ENCODE measurements at places on chromosomes 3 and 15. TPM values are rescaled to one million over a fixed set of nuclear protein-coding genes. Genes with fewer than 3 reads are reported as not detected.

GRCh38 chr3:139444446-139444845, 31.9 kb downstream of the RBP2 start:
- no peak for DNase-seq

DNA sequence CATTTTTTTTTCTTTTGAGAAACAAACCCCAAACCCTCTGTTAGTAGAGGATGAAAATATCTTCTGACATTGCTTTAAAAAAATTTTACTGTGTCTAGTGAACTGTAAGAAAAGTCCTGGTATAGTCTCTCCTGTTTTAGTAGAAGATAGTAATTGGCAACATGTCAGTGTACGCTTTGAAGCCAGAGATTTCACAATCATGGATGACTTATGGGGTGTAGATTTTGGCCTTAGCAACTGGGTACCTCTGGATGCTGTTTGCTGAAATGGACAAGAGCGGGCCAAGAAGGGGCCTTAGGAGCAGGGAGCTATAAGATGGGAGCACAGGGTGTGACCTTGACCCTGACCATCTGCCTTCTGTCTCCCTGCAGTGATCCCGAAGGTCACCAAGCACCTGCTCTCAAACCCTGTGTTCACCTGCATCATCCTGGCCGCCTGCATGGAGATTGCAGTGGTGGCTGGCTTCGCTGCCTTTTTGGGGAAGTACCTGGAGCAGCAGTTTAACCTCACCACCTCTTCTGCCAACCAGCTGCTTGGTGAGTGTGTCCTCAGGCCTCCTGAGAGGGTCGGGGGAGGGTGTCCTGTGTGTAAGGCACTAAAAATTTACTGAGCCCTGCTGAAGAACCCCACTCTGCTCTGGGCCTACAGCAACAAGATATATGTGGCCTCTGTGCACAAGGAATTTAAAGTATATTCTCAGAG, 266.7 kb downstream of the SLCO3A1 start:
- DNase-seq = peak; percentile 15

- DNase-seq = peak; percentile 28
Measured at GRCh38 chr3:172259726-172260248, 188.5 kb downstream of the GHSR start.

- no peak for DNase-seq
Measured at GRCh38 chr3:30708472-30708871, 102.1 kb downstream of the TGFBR2 start.

DNA sequence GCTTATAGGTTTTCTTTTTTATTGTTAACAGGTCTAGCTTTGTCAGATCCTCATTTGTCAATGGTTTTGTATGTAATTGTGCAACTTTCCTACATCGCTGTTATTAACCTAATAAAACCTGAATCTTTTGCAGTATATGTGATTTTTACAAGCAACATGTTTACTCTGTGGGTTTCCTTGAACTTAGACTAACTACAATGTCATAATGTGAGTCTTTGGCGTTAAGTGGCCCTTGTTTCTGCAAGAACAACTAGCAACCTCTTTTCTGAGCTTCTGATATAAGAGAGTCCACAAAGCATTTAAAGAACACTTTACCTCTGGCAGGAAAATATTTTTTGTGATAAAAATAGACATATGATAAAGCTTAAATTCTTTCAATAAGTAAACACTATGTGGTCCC, 230.3 kb upstream of the CFAP20DC start:
- DNase-seq = no peak

GRCh38 chr15:51938286-51938685, 33.3 kb downstream of the LEO1 start:
- no peak for DNase-seq

Gene LYZL4
- total RNA-seq = not detected

DNA sequence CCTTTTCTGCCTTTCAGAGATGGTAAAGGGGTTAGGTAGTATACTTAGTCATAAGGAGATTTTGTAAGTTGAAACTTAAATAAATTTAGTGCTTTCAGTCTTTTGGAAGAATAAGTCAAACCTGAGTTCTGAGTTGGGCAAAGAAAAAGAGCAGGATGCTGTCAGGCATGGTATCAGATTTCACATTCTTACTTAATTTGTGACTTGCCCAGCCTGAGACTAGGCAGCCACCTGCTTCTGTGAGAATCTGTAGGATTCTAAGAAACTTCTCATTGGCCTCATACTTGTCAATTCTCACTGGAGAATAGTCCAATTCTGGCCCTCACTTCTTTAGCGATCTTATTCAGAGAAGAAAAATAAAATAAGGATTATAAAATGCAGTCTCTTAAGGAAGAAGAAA, 577.5 kb downstream of the DIPK2A start:
- peak; percentile 2 for DNase-seq

- no peak for DNase-seq
Measured at GRCh38 chr15:57606816-57607215, 15.1 kb downstream of the MYZAP start.

Gene ATP6V1A
- 213 TPM for total RNA-seq

Gene DCBLD2
- total RNA-seq = 69.9 TPM

Gene ACKR2
- under 0.01 TPM for total RNA-seq

Gene ADIPOQ
- not detected for total RNA-seq

DNA sequence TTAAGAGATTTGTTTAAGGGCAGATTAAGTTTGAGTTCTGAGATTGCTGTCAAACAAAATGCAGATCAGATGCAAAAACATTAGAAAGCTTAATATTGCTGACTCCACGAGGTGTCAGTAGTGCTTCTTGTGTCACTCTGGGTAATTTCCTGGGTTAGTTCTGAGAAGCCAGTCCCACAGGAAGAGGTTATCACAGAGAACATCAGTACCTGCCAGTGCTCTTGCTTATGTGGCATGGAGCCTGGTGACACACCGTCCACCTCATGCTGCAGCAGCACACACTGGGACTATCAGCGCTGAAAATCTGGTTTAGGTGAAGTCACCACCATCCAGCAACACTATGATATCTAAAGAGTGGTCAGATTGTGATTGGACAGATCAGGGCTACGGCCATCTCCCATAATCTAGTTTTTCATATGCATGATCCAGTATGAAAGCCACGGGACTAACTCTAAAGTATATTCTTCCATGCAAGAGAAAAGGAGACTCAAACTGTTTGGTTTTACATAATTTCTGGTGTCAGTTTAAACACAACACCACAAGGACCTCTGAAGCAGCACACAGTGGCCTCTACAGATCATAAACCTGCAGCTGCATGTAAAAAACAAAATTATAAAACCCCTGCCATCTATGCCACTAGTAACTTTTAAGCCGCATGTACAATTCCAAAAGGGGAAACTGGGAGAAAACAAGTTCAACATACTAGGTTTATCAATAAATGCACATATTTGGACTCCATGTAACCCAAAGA, 36.1 kb upstream of the MYO5C start:
- DNase-seq = peak; percentile 64

- peak; percentile 99 for DNase-seq
Measured at GRCh38 chr15:62896969-62897486, 145.5 kb upstream of the TPM1 start.

DNA sequence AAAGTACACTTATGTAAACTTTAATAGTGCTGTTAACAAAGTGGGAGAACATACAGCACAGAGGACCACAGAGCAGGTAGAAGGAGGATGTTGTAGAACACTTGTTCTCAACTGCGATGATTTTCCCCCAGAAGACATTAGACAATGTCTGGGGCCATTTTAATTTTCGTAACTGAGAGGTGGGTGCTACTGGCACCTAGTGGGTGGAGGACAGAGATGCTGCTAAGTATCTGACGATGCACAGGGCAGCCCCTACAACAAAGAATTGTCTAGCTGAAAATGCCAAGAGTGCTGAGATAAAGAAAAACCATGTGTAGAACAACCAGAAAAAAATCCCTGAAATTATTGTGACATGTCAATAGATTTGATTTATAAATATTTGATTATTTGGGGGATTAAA, 5.0 kb upstream of the KBTBD8 start:
- no peak for DNase-seq

DNA sequence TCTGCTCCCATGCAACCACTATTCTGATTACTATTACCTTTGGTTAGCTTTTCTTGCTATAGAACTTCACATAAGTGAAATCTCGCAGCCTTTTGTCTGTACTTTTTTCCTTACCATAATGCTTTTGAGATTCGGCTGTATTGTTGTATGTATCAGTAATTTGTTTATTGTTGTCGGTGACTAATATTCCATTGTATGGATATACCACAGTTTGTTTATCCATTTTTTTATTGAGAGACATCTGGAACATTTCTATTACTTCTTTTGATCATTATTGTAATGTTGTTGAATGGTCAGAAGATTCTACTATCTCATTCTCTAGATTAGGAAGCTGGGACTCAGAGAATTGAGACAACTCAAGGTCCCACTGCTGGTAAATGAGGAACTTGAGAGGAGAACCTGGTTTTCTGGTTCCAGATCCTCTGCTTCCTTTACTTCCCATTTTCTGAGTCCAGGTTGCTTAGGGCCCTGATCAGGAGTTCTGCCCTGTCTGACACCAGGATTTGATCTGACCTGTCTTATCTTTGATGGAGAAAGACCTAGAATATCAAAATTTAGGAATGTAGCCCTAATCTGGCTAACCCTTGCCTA, 18.2 kb upstream of the SPTSSB start:
- no peak for DNase-seq

GRCh38 chr3:132285620-132285945, 31.6 kb upstream of the ACP3 start:
- DNase-seq = peak; percentile 50

GRCh38 chr15:89494031-89494430, 2.4 kb downstream of the RHCG start:
- no peak for DNase-seq

- DNase-seq = no peak
Measured at GRCh38 chr15:32898414-32898813, 180.6 kb downstream of the GREM1 start.

GRCh38 chr3:186772281-186772694, 11.1 kb upstream of the EIF4A2 start:
- no peak for DNase-seq

Gene CCR8
- total RNA-seq = not detected

DNA sequence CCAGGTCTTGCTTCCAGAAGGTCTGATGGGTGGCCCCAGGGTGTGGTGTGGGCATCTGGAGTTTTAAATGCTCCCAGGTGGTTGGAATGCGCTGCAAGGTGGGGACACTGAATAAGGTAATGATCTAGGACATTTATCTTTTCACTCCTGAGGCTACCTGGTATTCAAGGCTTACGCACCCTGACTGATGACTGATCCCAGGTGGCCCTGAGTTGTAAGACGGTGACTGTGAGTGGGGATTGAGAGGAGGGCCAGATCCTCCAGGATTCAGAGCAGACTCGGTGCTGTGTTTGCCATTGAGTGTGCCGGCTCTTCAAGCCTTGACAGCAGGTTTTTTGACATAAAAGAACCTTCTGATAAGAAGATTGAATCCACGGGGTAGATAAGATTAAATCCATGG, 40.3 kb downstream of the SLC6A20 start:
- DNase-seq = no peak

GRCh38 chr3:59555593-59556315, 505.9 kb upstream of the CFAP20DC start:
- peak; percentile 58 for DNase-seq

DNA sequence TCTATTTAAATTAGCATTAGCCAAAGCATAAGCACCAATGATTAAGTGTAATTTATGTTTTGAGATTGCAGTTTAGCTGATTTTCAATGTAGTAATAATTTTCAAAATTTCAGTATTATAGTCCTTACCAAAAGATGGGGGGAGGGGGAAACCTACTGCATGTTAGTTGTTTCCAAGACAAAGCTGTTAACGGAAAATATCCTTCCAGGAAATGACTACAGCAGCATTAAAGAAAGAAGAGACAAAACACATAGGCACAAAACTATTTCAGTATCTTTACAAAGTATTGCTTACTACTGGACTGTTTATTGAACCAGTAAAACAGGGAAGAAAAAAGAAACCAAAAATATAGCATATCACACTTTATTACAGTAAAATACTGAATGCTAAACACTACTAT, 10.5 kb downstream of the BNIP2 start:
- DNase-seq = no peak

- peak; percentile 48 for DNase-seq
Measured at GRCh38 chr15:89088605-89089315, 504 bp downstream of the ABHD2 start.

DNA sequence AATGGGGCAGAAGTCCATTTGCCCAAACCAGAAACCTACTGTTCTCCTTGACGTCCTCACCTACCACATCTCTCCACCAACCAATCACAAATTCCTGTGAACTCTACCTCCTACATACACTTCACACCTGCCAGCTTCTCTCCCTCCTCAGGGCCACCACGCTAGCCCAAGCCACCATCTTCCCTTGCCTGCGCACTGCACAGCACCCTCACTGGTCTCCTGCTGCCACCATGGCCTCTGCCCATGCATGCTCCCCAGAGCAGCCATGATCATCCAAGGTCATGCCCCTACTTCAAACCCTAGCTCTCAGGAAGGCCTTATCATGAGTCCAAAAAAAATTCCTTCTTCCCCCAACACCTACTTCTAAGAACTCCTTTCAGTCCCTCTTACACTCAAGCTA, 1.1 kb upstream of the EPHB3 start:
- DNase-seq = no peak

DNA sequence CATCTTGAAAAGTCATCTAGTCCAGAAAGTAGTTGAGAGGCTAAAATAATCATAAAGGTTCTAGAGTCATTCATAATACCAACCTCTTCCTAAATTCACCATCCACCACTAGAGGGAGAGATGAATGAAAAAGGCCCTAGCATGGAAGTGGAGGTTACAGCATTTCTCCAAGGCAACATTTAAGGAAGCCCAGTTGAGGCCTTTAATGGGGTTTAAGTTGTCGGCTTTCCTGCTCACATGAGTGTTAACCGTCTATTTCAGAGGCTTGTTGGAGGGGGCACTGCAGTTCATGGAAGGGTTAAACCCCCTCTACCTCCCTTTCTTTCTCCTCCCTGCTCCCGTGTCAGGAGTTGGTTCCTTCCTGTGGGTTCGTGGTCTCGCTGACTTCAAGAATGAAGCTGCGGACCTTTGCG, 3.8 kb upstream of the SLCO3A1 start:
- DNase-seq = peak; percentile 78

DNA sequence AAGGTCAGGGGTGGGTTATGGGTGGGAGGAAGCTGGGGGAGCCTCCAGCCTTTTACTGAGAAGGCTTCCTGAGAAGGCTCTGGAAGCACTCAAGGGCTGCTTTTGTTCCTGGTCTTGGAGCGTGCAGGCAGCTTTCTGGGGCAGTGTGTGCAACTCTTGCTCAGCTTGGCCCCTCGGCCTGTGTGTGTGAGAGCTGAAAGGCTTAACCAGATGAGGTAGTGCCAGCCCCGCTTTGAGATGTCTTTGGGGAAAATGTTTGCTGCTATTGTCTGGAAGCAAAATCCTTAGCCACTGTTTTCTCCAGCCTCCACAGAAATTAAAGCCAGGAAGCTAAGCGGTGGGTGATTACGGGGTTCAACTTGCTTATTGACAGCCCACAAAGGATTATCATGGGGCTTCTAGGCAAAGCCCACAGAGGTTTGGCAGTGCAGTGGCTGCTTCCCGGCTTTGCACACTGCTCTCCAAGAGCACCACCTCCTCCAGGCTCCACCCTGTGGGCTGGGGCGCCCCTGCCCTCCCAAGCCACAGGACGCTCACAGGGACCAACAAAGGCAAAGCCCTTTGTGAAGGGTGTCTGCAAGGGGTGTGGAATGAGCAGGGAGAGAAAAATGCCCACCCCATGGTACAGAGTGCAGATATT, 121.7 kb upstream of the TLE3 start:
- DNase-seq = no peak

Gene EPHB1
- 0.50 TPM for total RNA-seq

All from fibroblast of lung (primary cell).